Activated T-cell treated with anti-CD3 and anti-CD28 coated beads for 48 hours (primary cell): ENCODE measurements at places on chromosomes 7 and 10.

- DNase-seq = no peak
These were observed 4.8 kb downstream of the GRIFIN start for GRCh38 chr7:2471396-2471795.

DNA sequence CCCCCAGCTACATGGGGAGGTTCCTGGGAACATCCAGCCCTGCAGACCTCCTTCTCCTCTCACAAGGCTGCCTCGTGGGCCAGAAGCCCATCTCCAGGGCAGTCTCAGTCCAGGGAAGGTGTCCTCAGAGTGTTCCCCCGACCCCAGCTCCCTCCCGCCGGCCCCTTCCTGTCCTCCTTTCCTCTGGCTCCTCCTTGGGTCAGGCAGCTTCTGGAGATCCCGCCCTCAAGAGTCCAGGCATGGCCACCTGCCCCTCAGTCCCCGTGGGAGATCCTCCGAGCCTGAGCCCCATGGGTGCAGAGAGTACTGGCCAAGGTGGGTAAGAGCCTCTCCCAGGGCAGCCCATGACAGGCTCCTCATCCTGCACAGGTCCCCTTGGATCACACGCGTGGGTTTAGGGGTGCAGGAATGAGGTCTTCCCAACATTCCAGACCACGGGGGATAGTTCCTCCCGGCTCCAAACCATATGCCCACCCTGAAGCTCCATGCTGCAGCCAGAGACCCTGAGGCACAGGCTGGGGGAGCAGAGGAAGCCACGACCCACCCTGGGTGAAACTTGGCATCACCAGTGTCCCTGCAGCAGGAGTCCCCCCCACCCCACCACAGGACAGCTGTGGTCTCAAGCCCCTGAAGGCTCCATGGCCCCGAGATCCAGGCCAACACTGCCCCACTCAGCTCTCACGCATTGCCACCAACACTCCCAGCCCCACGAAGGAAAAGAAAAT lies 65.5 kb downstream of the OAT start:
- DNase-seq = no peak

DNA sequence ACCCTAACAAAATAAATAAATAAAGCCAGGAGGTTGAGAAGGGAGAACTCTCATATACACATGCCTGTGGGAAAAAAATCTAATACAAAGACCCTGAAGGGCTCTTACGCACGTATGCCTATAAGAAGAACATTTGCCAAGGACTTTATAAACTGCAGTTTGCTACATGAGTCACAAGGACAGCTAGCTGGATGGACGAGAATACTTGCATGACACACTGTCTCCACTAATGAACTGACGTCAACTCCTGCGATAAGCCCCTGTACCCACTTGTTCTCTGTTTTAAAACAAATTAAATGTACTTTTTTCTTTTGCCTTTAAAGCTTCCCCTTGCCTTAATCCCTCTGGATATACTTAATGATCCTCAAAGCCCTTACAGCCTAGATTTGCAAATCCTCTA lies 374.6 kb upstream of the GHITM start:
- DNase-seq = no peak

GRCh38 chr7:28378574-28379149 lies 33.7 kb upstream of the CREB5 start:
- no peak for DNase-seq

DNA sequence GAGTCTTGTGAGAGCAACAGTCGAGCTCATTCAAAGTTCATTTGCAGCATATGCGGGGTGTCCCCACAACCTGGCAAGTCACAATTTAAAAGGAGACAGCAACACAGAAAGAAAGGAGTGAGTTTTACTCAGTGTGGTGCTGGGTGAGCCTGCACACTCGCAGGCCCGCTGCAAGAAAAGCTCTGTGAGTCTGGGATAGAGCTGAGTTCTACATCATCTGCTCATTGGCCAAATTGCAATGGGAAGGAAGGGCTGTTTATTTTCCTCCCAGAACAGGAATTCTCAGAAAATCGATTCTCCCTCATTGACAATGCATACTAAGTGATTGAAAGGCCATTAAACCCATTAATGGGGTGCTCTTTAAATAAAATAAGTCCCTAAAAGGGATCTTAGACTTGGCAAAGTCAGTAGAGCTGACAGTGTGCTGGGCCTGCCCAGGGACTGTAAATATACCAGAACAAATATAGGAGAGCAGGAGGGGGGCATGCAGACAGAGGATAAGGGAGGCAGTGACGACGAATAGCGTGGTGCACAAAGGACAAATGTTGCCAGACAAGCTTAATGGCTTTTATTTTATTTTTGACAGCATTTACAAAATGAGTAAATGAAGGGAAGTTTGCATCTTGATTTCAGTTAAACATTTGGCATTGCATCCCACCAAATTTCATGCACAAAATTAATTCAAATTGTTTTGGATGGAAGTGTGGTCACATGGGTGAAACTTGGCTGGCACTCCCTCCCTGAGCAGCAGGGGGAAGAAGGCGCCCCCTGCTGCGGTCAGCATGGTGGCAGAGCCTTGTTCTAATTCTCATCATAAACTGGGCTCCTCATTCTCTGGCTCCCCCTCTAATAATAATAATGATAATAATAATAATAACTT lies 215.7 kb downstream of the SNX10 start:
- no peak for DNase-seq
